NCI-H510A treated with DMSO at 0.1 percent for 48 hours (cell line): ENCODE measurements at places on chromosomes 12 and 14.

- DNase-seq = peak; percentile 61
These were observed 1.2 kb downstream of the CLIP1 start for GRCh38 chr12:122421187-122421820.

DNA sequence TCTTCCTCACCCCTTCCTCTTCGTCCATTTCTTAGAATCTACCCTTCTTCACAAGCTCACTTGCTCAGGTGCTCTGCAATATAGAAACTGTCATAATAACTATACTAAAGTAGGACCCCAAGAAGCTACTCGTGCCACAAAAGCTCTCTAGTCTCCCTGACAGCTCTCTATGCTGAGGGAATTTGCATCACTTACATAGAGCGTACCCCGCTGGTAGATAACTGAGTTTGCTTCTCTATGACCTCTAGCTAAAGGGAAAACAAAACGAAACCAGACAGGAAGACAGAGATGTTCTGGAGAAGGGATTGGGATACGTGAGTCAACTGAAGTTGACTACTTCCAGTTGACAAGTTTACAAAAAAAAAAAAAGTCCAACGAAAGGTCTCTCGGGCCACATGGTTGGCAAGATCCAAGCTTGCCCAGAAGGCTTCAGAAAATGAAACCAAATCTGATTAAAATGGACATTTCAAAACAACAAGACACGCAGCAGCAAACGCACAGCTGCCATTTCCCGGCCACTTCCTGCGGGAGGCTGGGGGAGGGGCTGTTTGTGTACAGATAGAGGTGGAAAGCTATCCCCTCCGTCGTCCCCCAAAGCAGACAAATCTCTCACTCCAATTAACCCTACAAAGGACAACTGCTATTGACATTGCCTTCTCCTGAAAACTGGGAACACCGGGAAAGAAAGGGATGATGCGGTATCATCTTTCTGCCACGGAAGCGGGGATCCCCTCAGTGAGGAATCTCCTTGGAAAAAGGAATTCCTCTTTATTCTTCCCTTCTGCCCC lies 1.3 kb downstream of the BAZ2A start:
- DNase-seq = peak; percentile 19

GRCh38 chr14:79376557-79376956 lies 834.7 kb downstream of the DIO2 start:
- no peak for DNase-seq

DNA sequence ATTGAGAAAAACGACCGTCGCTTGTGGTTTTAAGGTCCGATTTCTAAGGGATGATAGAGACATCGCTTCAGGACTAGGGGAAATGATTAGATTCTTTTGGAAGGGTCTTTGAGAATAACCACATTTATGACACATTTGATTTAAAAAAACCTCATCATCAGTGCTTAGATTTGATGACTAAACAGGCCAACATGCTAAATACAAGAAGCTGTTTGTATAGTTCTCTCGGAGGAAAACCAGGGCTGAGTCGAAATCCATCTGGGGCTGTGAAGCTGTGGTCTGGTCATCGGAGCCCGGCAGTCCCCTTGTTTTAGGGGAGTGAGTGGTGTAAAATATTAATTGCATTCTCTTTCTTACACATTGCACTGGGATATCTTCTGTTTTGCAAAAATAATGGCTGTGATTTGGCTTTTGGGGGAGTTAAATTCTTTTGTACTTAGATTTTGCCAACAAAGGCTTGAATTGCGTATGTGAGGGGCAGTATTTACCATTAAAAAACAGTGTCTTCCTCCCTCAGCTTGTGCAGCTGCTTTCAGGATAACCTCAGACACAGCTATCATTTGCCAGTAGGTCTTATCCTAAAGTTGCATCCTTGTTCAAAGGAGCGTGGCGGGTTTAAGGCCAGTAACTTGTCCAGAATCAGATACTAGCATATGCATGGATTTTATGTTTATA lies 550 bp downstream of the GNG2 start:
- no peak for DNase-seq

- DNase-seq = no peak
These were observed 81.9 kb downstream of the CFAP54 start for GRCh38 chr12:96571101-96571862.

DNA sequence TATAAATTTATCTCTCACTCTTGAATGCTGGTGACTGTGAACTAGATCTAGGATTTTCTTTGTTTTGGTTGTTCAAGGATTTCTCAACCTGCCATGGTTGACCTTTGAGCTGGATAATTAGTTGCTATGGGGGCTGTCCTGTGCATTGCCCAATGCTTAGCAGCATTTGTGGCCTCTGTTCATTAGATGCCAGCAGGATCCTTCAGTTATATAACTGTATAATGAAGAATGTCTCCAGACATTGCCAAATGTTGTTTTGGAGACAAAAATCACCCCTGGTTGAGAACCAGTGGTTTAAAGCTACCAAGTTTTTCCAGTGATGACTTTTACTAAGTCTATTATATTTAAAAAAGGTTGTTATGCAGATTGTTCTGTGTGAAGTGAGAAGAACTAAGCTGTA lies 147.9 kb upstream of the STXBP6 start:
- DNase-seq = no peak

DNA sequence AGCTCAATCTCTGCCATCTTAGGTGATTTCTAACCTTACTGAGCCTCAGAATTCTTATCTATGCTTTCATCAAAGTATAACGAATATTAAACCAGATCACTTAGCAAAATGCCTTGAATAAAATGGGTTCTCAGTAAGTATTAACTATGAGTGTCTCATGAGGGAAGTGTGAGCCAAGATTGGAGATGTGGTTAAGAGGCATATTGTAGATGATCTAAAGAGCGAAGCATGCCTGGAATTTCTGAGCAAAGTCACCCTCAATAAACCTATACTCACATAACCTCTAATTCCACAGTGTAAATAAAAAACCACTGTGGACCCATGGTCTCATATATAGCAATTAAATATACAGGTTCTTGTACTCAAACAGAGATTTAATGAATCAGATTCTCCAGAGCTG lies 193.1 kb upstream of the FSCB start:
- DNase-seq = no peak

DNA sequence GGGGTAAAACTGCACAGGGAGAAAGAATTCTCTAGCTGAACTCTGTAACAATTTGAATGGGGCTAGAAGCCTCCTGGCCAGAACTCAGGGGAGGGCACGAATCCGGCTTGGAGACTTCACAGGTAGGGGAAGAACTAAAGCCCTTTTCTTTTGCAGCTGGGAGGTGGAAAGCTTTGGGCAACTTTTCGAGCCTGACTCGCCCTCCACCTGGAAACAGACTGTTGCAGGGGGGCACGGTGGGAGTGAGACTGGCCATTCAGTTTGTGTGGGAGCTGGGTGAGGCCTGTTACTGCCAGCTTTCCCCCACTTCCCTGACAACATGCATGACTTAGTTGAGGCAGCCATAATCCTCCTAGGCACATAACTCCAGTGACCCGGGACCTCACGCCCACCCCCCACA lies 135.8 kb downstream of the PLCZ1 start:
- no peak for DNase-seq

DNA sequence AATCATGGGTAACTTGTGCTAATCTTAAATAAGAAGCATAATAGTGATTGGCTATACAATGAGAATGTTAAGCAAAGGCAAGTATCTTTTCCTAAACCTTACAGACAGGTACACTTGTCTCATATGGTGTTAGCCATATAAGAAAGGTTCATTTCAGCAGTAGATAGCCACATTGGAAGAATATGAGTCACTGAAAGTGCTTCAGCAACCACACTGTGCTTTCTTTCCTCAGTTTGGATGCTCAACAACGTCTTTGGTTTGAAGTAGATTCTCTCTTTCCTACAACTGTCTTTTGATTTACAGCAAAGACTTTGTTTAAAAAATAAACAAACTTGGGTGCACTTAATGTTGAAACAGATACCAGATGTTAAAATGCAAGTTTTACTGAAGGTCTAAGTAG lies 8.9 kb downstream of the DDHD1 start:
- no peak for DNase-seq

DNA sequence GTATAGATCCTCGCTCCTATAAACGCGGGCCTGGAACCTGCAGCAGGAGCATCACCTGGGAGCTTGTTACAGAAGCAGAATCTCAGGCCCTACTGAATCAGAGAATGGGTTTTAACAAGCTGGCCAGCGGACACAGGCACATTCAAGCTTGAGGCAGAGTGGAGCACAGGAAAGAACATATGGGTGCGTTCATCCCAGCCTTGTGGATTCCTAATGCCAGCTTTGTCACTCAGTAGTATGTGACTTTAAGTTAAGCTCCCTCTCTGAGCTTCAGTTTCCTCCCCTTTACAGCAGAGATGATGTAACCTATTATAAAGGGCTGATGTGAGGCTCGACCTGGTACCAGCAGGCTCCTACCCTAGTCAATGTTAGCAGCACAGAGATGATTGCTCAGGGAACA lies 204.9 kb downstream of the ZFP36L1 start:
- no peak for DNase-seq

DNA sequence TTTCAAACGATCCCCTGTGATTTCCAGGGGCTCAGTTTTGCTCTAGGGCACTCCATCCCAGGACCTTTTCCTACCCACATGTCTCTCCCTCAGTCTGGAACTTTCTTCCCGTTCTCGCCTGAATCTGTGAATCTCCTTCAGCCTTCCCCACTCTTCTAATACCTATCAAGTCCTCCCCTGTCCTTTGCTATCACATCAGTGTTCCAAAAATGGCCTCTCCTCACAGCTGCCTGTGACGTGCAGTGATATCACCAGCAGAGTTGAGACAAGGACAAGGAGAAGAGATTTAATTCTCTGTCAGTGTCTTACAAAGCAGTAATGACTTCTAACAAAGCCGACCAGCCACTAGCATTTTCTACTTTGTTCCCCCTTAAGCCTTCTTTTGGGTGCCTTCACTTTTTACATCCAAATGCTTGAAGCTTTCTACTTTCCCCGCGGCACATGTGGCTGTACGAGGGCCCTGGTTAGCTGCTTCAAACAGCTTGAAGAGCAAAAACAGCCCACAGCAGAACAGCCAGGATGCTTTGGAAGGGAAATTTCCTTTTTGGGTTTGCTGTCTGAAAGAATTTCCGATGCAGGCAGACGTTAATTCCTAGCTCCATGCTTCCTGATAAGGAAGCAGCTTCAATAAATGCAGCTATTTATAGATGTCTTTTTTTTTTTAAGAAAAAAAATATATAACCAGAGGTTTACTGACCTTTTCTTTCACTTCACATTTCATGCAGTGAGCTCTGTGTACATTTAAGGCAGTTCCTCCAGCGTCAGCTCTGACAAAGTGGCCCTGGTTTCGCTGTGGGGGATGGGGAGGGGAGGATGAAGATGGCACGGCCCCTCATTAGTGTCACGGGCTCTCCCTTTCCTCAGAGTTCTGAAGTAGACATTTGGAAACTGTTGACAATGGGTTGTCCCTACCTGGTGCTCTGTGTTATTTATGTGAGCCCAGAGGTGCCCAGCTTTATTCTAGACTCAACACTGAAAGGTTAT lies 109.3 kb downstream of the ETV6 start:
- DNase-seq = no peak

DNA sequence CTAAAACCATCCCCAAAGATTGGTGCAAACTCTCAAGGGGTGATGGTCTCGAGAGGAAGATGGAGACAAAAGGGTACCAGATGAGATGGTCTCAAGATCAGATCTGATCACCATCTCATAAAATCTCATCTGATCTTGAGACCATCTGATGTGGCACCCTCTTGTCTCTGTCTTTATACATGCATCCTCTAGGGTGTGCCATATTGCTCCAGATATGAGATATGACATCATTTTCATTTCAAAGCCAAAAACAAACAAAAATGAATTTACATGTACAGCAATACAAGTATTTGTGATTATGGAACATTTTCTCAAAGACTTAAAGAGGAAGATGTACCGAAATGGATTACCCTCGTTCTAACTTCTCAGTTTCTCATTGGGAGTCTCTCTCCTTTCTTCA lies 787.2 kb downstream of the GALC start:
- DNase-seq = no peak

- no peak for DNase-seq
These were observed 228.1 kb downstream of the CHST11 start for GRCh38 chr12:104684884-104685283.

- no peak for DNase-seq
These were observed 7.9 kb upstream of the VAMP1 start for GRCh38 chr12:6478416-6478815.

GRCh38 chr12:13222076-13222475 lies 25.6 kb downstream of the EMP1 start:
- DNase-seq = no peak

DNA sequence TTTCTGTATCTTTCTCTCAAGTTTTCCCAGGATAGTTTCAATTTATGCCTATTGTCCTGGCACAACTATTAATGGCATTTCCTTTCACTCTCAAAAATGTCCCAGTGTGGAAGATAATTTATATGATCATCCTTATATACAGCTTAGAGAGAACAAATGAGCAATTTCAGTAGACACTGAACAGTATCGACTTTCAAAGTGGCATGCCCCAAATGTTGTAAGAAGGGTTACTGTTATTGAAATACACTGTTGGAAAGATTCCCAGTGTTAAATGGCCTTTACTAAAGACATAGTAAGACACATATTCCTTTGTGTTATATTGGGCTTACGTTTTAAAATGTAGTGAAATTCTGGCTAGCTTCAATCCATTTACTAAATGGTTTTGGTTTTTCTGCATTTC lies 202.3 kb upstream of the CDKN3 start:
- no peak for DNase-seq

DNA sequence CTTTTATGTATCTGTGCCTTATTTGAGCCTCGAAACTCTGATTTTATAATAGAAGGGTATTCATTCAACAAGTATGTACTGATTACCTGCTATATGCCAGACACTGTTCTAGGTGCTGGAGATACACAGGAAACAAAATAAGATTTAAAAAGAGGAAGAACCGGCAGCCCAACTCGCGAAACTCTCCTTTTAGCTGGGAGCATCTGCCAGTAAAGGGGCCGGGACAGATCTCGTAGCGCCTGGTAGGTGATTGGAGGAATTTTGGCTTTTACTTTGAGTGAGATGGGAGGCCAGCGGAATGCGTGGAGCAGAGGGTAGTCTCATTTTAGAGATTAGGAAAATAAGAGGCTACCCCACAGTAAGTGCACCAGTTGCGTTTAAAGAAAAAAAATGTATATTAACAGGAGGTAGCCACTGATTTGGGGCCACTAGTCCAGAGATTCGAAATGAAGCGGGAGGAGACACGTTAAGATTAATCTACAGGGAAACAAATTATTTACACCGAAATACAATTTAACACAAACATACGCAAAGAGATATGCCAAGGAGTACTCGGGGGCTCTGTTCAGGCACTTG lies 520 bp upstream of the MON2 start:
- DNase-seq = peak; percentile 55
